Activated T-cell treated with anti-CD3 and anti-CD28 coated beads for 4 hours (primary cell): ENCODE measurements at places on chromosomes 12 and 14.
A peak's percentile ranks its signal among the peaks of the same experiment; 100 is the strongest.

DNA sequence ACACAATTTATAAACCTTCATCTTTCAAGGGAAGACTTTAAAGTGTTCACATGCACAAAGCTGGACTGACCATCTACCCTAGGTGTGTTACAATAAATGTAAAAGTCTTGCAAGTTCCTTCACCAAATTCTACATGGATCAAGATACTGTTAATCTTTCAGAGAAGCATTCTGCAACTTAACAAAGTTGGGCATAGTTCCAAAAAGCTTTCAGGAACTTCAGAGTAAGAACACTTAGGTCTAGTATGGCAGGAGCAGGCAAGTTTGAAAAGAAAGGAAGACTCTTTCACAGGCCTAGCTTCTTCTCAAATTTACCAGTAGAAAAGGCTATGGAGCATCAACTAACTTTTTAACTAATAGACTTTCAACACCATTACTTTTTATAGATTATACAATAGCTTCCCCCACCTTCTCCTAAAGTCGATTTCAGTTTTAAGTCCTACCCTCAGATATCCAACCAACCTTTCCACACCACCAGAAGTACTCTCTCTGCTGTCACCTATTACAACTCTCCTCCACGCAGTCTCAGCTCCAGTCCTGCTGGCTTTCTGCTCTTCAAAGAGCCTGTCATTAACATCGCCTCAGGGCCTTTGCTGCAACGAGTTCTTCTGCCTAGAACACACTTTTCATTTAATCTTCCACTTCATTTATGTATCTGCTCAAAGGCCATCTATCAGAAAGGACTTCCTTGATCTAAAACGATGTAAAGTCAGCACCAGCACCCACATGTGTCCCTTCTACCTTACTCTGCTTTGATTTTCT, 333.9 kb downstream of the CEP128 start:
- no peak for DNase-seq

GRCh38 chr12:51345681-51346080, 798 bp downstream of the CELA1 start:
- no peak for DNase-seq

DNA sequence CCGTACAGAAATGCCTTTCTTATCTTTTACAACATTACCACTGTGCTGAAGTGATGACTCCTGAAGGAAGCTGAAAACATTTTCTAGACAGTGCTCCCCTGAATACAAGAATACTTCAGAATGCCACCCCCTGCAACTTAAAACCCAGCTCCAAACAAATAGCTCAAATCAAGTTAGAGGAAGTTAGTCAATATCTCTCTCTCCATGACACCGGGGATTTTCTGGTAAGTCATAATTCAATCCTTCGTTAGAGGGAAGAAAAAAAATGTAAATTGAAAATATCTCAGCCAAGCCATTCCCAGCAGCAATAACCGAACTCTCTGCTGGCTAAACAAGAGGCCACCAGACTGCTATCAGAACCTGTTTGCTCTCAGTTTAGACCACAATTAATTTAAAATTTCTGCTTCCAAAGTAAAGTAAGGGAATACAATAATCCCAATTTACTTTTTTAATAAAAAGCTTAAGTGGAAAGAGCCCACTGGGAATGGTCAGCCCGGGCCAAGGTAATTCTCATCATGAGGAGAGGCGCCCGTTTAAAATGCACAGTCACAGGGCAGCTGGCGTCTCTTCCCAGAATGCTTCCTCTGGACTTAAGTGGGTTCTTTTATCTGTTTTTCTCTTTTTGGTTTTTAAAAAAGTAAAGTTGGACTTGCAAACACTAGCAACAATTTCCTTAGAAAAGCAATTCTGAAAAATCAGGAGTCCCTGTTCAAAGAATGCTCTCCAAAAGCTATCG, 710.1 kb upstream of the STXBP6 start:
- no peak for DNase-seq

- DNase-seq: no peak
Measured at GRCh38 chr14:51225751-51226150, 14.3 kb upstream of the TMX1 start.

- no peak for DNase-seq
Measured at GRCh38 chr14:60220084-60220483, 28.9 kb upstream of the PPM1A start.

DNA sequence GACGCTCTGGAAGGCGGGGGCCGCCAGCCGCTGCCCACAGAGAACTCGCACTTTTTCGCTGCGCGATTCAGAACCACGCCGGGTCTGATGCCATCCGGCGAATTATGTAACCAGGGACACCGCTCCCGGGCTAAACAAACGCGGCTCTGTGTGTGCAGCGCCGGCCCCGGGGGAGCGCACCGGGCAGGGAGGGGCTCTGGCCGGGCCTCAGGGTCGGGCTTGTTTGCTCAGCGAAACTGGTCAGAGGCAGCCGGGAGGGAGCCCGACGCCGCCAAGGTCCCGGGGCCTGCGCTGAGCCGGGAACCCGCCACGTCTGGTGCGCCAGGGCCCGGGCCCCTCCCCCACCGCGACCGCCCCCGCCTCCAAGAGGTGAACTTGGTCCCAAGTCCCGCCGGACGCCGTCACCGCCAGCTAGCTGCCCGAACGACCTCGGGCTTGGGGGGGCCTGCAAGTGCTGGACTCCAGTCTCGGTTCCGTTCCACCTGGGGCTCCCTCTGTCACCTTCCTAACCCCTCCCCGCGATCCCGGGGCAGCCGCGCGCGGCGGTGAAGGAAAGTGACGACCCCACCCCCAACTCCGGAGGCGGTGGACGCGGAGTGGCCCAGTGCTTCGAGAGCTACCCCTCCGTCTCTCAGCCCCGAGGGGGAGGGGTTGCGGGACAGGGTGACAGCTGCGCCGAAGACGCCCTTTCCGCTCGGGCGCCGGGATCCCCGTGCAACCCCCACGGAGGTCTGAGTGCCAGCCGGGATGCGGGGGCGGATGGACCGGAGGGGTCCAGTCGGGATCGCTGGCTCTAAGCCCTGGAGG, 848 bp downstream of the CTDSP2 start:
- DNase-seq: peak; percentile 45

- DNase-seq: no peak
Measured at GRCh38 chr12:125159702-125160101, 94.5 kb downstream of the AACS start.

- DNase-seq: no peak
Measured at GRCh38 chr12:75571204-75571603, 59.8 kb upstream of the KRR1 start.

- no peak for DNase-seq
Measured at GRCh38 chr14:48035836-48036235, 360.4 kb upstream of the MDGA2 start.

- DNase-seq: no peak
Measured at GRCh38 chr14:93015064-93015463, 92.1 kb downstream of the CHGA start.

GRCh38 chr12:75953312-75953906, 78.2 kb downstream of the PHLDA1 start:
- DNase-seq: no peak

GRCh38 chr12:26153421-26154154, 28.8 kb upstream of the BHLHE41 start:
- DNase-seq: no peak

GRCh38 chr12:85253853-85254252, 26.2 kb upstream of the ALX1 start:
- DNase-seq: no peak

DNA sequence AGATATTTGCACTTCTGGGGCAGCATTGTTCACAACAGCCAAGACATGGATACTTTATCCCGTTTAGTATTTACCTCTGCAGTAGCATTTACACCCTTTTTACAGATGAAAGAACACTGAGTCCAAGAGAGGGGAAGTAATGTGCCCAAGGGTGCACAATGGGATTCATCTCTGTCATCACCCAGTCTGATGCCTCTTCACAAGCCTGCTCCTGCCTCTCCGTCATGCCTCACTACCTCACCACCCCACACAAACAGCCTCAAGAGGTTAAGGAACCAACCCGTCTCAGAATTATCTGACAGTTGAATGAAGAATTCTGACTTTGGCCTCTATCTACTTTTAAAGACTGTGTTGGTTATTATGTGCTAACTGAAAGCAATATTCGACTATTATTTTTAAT, 368.4 kb downstream of the ATP23 start:
- DNase-seq: no peak

DNA sequence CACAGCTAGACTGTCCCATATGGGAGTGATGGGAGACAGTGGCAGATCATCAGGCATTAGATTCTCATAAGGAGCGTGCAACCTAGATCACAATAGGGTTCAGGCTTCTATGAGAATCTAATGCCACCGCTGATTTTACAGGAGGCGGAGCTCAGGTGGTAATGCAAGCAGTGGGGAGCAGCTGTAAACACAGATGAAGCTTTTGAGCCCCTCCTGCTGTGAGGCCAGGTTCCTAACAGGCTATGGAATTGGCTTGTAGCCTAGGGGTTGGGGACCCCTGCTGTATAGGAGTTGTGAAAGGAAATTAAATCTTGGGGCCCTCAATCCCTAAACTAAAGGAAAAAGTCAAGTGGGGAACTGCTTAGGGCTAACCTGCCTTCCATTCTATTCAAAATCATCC, 29.6 kb downstream of the ADIPOR2 start:
- DNase-seq: no peak

DNA sequence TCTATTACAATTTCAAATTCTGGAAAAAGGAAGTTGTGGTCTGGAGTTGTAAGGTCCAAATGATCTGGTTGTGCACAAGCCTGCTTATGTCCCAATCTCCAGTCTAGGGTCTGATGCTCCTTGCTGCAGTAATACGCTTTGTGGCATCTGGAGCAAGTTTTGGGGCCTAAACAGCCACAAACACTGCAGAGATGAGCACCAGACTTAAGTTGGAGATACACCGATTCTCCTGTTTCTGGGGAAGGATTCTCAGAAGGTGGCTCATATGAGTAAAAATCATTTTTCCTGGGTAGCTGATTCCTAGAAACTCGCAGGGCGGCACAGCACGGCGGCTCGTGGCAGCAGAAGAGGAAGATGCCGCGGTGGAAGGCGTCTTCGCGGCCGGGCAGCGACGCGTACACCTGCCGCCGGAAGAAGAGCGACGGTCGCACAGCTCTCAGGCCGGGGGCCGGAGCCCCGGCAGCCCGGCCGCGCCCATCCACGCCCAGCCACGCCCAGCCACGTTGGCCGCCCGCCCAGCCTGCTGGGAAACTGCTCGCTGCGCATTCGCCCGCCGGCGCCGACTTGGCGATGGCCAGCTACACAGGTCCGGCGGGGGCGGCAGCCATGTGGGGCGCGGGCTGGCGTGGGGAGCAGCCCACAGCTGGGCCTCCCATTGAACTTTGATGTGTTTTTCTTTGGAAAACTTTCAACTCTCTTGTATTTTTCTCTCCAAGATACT, 129.0 kb downstream of the ASCL4 start:
- no peak for DNase-seq

DNA sequence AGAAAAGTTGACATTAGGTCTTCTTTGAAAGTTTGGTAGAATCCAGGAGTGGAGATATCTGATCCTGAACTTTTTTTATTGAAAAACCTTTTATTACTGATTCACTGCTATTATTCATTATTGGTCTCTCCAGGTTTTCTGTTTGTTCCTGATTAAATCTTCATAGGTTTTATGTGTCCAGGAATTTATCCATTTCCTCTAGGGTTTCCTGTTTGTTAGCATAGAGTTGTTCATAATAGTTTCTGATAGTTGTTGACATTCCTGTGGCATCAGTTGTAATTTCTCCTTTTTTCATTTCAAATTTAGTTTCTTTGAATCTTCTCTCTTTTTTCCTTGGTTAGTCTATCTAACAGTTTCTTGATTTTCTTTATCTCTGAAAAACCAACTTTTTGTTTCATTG, 370.3 kb downstream of the SLC6A15 start:
- DNase-seq: no peak

GRCh38 chr12:82040987-82041743, 282.0 kb upstream of the PPFIA2 start:
- no peak for DNase-seq

- no peak for DNase-seq
Measured at GRCh38 chr14:89252887-89253532, 164.0 kb downstream of the FOXN3 start.

DNA sequence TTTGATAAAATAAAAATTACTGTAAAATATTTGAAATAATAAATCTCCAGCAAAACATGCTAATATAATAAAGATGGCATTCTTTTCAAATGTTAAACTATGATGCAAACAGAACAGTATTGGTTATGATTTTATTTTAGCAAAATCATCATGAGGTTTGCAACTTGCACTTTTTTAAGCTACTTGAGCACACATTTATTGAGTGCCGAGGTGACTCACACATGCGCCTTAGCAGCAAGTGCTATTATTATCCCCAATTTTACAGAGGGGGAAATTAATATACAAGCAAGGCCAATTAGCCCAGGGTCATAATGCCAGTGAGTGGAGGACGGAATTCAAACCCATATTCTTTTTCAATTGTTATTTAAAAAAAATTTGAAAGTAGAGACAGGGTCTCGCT, 7.3 kb downstream of the DYRK4 start:
- DNase-seq: no peak

GRCh38 chr12:68434391-68435298, 102.5 kb upstream of the MDM1 start:
- DNase-seq: no peak

GRCh38 chr12:113194971-113195391, 9.5 kb downstream of the RITA1 start:
- no peak for DNase-seq

DNA sequence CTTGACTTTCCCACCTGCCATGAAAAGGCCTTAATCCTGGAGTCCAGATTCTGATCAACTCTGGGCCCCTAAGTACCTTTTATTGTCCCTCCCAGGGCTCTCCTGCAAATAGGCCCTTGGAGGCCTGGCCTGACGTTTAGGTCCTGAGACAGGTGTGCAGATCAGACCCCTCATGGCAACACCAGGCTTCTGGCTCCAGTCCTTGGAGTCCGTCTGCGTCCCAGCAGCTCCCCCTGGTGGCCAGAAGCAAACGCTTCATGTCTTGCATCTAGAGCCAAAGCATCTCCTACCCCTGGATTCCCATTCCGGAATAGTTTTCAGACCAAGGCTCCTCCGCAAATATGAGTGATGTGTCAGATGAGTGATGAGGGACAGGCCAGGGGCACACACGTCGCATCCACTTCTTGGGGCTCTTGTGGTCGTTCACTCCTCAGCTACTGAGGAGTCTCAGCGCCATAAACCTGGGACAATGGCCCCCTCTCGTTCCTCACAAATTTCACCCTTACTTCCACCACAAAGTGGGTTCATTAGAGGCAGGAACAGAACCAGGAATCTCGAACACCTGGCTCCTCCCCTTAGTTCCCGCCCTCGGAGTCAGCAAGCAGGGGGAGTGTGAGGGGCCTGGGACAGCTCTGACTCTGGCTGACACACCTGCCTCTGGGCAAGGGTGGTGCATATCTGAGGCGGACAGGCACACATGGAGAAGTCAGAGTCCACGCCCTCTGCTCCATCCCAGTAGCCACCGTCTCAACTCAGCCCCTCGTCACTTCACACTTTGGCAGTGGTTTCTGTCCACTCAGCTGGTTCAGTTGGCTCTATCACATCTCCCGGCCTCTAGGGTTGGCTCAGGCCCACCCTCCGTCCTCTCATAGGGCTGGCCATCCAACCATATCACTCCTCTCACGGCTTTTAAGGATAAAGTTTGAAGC, 77.9 kb upstream of the PWP1 start:
- DNase-seq: peak; percentile 72
